Right renal cortex interstitium (tissue), 3 donors: ENCODE measurements at places on chromosomes 4 and X. TPM values are rescaled to one million over a fixed set of nuclear protein-coding genes. Genes with fewer than 3 reads are reported as not detected.

Gene FGFBP2
- polyA plus RNA-seq, result 0.13 TPM

Gene HSD17B10
- polyA plus RNA-seq, result 112 TPM

Gene TLL1
- 2.4 TPM for polyA plus RNA-seq

Gene SPANXN3
- not detected for polyA plus RNA-seq

Gene SLC10A3
- 15.9 TPM for polyA plus RNA-seq

Gene FBXW7
- polyA plus RNA-seq, result 39.2 TPM

Gene ARHGAP36
- 0.13 TPM for polyA plus RNA-seq

DNA sequence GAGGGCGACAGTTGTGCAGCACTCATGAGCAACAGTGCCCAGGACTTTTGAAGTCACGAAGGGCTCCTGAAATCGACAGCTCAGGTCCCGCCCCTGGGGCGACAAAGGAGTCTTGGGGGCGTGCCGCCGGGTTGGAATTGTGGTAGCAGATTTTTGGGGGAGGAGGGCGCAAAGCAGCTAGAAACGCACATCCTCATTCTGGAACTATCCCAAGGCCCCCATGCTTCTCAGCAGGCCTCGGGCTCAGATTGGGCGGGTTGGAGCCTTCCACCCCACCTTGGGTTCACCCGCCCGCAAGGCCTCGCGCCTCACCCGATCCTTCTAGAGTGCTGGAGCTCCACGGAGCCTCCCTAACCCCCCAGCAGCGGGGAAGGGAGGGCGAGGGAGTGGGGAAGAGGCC is 85.5 kb downstream of the HPRT1 start:
- DNase-seq, result no peak

DNA sequence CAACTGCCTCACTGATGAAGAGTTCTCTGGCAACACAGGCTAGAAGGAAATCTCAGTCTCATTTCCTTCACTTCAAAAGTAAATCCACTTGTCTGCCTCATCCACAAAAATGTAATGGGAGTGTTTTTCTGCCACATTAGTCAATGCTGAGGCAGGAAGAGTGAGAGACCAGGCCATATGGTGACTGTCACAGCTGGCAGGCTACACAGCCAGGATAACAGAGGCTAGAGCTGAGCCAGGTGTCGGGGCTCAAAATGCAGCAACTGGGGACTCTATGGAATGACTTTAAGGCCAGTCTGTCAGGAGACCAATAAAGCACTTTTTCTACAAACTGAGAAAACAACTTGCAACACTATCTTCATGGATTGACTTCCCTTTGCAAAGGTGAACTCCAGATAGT is 204.2 kb downstream of the GPC3 start:
- no peak for DNase-seq

GRCh38 chr4:5478169-5478568 is 230.2 kb downstream of the EVC2 start:
- no peak for DNase-seq

GRCh38 chr4:30828264-30828926 is 108.2 kb downstream of the PCDH7 start:
- no peak for DNase-seq

DNA sequence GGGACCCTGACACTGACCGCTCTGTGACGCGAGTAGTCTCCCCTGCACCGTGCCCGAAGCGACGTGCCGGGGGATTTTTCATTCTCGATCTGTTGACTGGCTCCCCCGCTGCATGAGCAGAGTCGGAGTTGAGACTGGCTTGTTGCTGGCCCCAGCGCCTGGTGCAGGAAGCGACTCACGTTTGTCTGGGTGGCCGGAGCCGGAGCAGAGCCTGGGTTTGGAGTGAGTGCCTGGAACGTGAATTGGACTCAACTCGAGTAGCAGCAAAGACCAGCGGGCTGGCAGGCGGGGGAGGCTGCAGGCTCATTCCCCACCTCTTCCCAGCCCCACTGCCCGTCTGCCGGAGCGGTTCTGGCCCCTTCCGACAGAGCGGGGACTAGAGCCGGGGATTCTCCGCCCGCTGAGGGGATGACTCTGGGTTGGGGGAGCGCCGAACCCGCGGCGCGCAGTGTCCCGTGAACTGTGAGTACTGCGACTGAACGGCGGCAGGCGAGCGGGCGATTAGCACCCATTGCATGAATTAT is 554 bp downstream of the PCDH7 start:
- no peak for DNase-seq

- no peak for DNase-seq
Measured at GRCh38 chr4:4521731-4522130, 20.1 kb downstream of the STX18 start.

DNA sequence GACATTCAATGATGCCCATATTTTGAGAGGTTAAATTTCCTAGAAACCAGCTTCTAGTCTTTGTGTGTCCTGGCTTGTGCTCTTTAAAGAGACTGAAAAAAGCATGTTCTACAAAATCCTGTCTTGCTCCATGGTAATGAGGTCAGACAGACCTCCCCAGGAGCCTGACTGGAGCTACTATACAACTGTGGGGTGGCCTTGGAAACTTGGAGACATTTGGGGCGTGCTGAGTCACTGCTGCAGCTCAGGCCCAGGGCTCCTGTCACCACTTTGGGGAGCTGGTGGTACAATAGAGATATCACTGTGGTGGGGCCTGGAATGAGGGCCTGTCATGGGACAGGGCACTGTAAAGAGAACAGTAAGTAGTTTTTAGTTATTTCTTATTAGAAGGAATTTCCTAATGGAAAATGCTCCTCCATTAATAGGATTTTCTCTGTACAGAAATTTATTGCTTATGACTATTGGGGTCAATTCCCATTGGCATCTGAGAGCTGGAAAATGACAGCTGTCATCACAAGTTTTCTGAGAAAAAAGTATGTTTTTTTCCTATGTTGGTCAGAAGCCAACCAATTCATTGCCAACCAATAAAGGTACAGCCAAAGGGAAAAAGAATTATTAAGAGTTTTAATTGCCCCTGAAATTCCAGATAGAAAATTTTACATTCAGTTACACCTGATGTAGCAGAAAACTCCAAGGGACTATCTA is 207.4 kb upstream of the JADE1 start:
- no peak for DNase-seq

GRCh38 chrX:131752493-131753198 is 208.8 kb downstream of the OR13H1 start:
- DNase-seq, result no peak

GRCh38 chr4:152039691-152040090 is 278.9 kb upstream of the GATB start:
- no peak for DNase-seq

GRCh38 chr4:47251348-47252135 is 212.0 kb downstream of the COMMD8 start:
- DNase-seq, result no peak

GRCh38 chrX:84362184-84362838 is 139.9 kb downstream of the HDX start:
- DNase-seq, result no peak
